AG04449 (cell line): ENCODE measurements at places on chromosomes 4 and X.

GRCh38 chr4:36508394-36508793, 227.0 kb downstream of the DTHD1 start:
- DNase-seq = no peak

GRCh38 chrX:3026074-3026815, 15.0 kb upstream of the ARSF start:
- no peak for DNase-seq

GRCh38 chrX:56975611-56976010, 19.7 kb downstream of the SPIN3 start:
- DNase-seq = no peak

DNA sequence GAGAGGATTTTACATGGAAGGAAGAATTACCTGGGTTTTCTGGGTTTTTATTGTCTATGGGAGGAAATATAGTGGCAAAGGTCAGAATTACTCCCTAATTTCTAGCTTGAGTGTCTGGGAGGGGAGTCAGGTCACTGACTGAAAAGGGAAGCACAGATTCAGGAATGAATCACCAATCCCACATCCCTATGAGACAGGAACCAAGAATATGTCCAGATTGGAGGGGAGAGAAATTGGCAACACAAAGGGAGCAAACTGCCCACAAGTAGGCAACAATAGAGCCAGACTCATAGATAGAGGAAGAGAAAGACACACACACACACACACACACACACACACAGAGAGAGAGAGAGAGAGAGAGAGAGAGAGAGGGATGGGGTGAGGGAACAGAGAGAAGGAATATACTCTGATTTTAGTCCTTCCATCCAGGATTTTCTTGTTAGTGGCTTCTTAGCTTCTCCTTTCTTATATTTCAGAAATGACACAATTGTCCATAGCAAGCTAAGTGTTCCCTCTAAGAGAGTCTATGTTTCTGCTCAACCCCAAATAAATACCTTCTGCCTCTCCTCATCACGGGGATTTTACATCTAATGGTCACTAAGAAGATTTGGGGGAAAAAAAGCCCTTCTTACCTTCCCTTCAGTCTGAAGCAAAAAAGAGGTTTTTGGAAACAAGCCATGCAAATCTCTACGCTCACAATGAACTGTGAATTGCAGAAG, 12.0 kb downstream of the P2RY10 start:
- no peak for DNase-seq

GRCh38 chrX:42803320-42803719, 25.4 kb upstream of the PPP1R2C start:
- peak; percentile 12 for DNase-seq
